ENCODE measurements at places on chromosomes 12 and 14.
A peak's percentile ranks its signal among the peaks of the same experiment; 100 is the strongest.

- DNase-seq, result no peak
Measured at GRCh38 chr14:63288853-63289252, 29.9 kb downstream of the GPHB5 start.

- DNase-seq, result no peak
Measured at GRCh38 chr12:77031745-77032144, 33.6 kb downstream of the E2F7 start.

DNA sequence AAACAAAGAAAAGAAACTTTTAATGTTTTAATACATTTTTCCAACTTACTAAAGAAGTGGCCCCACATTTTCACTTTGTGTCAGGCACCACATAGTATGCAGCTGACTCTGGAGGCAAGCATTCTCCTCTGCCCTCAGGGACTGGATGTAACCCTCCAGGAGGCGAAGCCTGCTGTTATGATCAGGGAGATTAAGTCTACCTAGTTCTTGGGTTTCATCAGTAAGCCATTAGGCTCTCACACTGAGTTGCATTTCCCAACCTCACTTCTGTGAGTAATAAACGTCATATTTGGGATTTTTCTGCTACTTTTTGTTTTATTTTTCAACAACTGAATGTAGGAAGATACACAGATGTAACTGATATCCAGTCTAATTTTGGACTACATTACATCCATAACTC is 101.2 kb upstream of the LRFN5 start:
- no peak for DNase-seq

- DNase-seq, result no peak
Measured at GRCh38 chr14:40911141-40911540, 695.5 kb upstream of the LRFN5 start.

DNA sequence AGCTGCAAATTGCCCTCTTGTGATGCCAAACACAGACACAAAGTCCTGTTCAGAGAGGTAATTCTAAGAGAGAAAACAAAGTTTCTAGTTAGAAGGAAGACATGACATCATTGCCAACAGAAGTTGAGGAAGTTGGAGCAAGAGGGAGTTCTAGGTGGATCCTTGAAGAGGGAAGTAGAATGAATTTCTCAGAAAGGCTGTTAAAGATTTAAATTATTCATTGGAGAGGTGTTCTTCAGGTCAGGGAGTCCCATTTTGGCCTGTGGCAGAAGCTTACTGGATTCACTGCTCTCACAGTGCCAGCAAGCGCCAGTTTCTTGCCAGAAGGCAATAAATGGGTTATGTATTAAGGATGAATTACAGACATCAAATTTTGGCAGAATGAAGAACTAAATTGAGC is 15.3 kb downstream of the TSFM start:
- DNase-seq, result no peak

- DNase-seq, result no peak
Measured at GRCh38 chr14:106455026-106455425, 928.6 kb downstream of the TMEM121 start.

GRCh38 chr12:122437656-122438121 is 15.2 kb upstream of the CLIP1 start:
- peak; percentile 25 for DNase-seq

GRCh38 chr14:50530794-50531365 is 1.5 kb downstream of the MAP4K5 start:
- no peak for DNase-seq

DNA sequence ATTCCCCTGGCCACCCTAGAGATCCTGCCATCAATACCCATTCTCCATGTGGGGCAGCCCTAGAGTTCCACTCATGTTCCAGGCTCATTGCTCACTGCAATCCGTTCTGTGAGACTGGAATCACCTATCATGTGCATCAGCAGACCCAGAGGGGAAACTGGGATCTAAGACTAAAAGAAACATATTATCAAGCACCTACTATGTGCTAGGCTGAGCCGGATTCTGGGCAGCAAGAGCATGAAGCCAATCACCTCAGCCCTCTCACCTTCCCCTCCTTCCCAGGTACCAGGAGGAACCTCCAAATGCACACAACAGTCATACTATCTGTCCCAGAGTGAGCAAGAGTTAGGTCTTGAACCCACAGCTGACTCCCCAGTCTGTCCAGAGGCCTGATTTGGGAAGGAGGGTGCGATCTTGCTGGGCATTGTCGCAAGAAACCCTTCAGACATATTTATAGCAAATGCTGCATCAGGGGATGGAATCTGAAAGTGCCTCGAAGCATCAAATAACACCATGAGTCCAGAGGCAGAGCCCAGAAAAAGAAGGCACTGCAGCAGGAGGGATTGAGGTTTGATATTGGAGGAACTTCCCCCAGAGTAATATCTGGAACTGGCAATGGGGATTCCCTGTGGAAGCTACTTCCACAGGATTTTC is 6.7 kb upstream of the CACNB3 start:
- no peak for DNase-seq

DNA sequence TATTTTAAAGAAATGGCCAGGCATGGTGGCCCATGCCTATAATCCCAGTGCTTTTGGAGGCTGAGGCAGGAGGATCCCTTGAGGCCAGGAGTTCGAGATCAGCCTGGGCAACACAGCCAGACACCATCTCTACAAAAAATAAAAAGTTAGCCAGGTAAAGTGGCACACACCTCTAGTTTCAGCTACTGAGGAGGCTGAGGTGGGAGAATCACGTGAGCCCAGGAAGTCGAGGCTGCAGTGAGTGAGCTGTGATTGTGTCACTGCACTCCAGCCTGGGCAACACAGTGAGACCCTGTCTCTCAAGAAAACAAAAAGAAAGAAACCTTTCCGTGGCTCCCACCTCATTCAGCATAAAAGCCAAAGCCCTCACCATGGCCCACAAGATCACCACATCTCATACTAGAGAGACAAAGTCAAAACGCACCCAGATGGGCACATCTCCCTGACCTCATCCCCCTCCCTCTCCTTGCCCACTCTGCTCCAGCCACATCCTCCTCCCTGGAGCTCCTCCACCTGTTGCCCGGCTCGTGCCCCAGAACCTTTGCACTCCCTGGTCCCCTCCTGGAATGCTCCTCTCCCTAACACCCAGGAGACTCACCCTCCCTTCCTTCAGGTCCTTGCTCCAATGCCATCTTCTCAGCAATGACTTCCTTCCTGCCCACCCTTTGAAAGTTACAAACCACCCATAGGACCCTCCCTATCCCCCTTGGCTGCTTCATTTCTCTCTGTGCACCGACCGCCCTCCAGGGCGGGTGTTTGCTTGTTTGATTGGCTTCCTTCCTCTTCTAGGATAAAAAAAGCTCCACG is 4.8 kb upstream of the SCARB1 start:
- no peak for DNase-seq

- DNase-seq, result no peak
Measured at GRCh38 chr12:996881-997280, 5.9 kb downstream of the ERC1 start.

DNA sequence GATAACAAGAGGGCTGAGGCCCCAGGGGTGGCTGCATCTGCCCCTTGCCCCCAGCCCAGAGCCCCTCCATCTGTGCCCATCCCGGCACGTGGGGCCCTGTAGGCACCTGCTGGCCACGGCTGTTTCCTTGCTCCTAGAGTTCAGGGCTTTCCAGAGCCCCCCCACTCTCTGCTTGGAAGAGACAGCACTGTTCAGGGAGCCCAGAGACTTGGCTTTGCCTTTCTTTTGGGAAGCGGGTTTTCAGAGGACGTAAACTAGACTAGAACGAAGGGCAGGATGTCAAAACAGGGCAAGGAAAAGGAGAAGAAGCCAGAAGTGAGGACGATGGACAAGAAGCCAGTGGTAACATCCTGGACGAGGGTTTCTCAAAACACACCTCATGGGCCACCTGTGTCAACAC is 163.3 kb upstream of the LHX5 start:
- peak; percentile 38 for DNase-seq
